Activated T-helper 1 cell treated with Interleukin-2 at 50 U/mL for 16 hours (primary cell): ENCODE measurements at places on chromosomes 3 and 15.

DNA sequence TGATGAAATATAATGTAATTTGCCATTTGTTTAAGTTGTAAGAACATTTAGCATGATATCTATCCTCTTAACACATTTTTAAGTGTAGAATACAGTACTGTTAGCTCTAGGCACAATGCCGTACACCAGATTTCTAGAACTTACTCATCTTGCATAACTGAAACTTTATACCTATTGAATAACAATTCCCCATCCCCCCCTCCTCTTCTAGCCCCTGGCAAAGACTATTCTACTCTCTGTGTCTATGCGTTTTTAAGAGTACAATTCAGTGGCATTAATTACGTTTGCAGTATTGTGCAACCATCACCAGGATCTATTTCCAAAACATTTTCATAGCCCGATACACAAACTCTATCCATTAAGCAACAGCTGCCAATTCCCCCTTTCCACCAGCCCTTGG, 261.7 kb downstream of the PLOD2 start:
- no peak for DNase-seq

DNA sequence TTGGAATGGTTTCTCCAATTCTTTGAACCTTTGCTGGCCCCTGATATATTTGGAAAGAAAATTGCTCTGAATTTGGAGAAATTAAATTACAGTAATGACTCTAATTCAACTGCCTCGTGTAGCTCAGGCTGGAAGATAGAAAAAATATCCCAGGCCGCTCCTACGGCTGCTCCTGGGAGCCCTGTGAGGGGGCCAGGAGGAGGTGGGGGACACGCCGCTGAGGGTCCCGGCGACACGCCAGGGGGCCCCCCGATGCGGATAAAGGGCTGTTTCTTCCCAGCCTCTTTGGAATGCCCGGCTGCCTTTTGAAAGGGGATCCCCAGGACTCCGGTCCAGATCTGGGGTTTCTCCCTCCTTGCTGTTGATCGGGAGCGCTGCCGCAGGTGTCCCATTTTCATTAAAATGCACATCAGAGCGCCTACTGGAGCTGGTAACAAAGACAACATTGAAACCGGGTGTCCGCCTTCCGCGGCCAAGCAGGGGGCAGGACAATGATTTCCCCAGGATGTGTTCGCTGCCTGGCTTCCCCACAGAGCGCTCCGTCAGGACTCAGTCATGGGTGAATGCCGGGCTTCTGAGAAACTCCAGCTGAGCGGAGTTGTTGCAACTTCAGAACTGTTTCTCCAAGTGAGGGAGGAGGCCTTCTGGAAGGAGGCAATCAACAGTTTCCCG, 200.1 kb upstream of the KBTBD8 start:
- no peak for DNase-seq

DNA sequence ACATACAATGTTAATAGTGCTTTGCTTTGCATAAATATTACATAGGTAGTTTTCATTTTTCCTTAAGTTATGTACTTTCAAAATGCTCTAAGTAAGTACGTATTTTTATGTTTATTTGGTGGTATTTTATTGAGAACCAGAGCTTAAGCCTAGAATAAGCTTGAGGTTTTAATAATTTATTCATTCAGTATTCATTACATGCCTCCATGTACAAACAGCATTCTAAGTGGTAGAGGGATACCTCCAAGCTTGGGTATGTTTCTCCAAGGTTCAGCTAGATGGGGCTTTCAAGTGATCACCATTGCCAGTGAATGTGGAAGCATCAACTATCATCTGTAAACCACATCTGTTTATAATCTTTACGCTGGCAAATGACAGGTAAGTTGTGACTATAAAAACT, 52.3 kb downstream of the PEAK1 start:
- DNase-seq, result no peak

DNA sequence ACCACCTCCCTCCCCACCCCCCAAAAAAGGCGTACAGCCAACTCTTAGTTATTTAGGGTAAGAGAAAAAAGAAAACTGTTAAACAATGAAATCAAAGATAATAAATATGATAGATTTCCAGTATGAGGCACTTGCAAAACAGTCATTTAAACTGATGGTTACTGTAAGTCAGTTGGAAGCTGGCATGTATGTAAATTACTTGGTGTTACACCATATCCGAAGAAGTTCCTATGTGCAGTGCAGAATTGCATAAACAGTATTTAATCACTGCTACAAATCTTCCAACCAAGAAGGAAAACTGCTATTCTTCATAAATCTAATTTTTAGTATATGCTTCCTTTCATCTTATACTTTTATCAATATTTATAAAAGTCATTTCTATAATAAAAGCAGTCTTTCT, 62.0 kb downstream of the LEO1 start:
- no peak for DNase-seq

DNA sequence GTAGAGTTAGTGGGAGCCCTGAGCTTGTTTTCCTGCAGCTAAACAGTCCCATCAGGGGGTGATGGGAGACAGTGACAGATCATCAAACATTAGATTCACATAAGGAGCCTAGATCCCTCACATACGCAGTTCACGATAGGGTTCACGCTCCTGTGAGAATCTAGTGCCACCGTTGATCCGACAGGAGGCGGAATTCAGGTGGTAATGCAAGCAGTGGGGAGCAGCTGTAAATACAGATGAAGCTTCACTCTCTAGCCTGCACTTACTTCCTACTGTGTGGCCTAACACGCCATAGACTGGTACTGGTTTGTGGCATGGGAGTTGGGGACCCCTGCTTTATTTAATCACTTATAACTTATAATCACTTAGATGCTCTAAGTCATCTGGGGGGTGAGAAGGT, 179.1 kb downstream of the AKAP13 start:
- DNase-seq, result no peak

- no peak for DNase-seq
Observed at GRCh38 chr15:71066983-71067382, 48.3 kb upstream of the THSD4 start.

- DNase-seq, result no peak
Observed at GRCh38 chr3:69740103-69741021, 1.1 kb downstream of the MITF start.

- no peak for DNase-seq
Observed at GRCh38 chr3:186790261-186790981, 7.0 kb downstream of the EIF4A2 start.

GRCh38 chr3:78712270-78712669, 1055.5 kb downstream of the ROBO1 start:
- no peak for DNase-seq

- no peak for DNase-seq
Observed at GRCh38 chr3:125381743-125382142, 6.6 kb upstream of the ZNF148 start.

DNA sequence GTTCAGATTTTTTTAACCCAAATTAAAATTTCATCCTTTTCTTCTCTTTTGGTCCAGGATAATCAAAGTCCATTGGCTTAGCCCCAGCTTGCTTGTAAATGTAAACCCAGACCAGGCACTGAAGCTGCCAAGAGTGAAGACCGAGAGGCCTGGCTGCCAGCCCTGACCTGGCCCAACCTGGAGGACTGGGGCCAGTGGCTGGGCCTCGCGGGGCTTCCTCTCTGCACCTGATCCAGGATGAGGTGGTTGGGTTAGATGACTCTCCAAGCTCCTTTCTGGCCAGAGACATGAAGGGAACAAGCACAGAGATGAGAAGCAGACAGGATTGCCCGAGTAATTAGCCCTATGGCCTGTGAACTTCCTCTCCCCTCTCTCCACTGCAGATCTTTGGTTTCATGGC, 50.6 kb downstream of the CMTM6 start:
- no peak for DNase-seq

- DNase-seq, result no peak
Observed at GRCh38 chr3:139695426-139696313, 17.9 kb upstream of the NMNAT3 start.

GRCh38 chr15:68353421-68354135, 76.0 kb downstream of the FEM1B start:
- no peak for DNase-seq

- DNase-seq, result no peak
Observed at GRCh38 chr3:144394032-144394431, 422.4 kb downstream of the DIPK2A start.

- DNase-seq, result no peak
Observed at GRCh38 chr15:59991834-59992233, 12.3 kb upstream of the FOXB1 start.

DNA sequence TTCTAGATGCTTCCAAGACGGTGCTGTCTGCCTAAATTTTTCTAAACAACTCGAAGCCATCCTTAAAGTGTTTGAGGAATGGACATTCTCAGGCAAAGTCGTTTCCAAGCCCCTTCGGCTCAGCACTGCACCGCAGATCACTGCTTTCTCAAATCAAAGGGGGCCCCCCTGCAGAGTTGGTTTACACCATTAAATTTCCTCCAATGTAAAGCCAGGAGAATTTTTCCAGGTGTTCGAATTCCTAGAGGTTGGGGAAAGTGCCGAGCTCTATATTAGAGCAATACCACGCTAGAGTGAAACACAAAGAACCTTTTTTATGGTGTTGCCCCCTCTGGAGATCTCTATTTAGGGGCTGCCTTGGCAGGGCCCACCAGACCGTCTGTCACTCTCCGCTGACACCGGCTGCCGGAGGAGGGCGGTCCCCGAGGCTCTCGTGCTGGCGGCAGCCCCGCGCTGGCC, 277.9 kb upstream of the NR2F2 start:
- no peak for DNase-seq

GRCh38 chr3:158105119-158105709, 1.0 kb downstream of the SHOX2 start:
- no peak for DNase-seq
